ENCODE measurements at places on chromosomes 1 and 21.

- no peak for DNase-seq
Measured at GRCh38 chr21:41141031-41141457, 26.9 kb upstream of the BACE2 start.

DNA sequence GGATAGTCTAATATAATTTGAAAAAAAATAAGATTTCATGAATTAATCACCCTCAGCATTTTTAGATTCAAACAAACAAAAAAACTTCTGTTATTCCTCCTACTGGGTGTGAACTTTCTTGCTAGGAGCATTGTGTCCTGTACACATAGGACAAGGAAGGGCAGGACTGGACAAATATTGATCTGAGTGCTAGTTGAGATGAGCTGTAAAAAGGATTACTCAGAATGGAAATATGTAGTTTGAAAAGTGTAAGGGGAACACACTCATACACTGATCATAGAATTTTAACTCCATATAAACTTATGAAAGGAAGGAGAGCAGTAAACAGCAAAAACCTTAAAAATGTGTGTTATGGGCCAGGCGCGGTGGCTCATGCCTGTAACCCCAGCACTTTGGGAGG, 156.5 kb upstream of the ZNF648 start:
- no peak for DNase-seq

GRCh38 chr21:26844258-26845065, 747 bp downstream of the ADAMTS1 start:
- DNase-seq, result no peak

DNA sequence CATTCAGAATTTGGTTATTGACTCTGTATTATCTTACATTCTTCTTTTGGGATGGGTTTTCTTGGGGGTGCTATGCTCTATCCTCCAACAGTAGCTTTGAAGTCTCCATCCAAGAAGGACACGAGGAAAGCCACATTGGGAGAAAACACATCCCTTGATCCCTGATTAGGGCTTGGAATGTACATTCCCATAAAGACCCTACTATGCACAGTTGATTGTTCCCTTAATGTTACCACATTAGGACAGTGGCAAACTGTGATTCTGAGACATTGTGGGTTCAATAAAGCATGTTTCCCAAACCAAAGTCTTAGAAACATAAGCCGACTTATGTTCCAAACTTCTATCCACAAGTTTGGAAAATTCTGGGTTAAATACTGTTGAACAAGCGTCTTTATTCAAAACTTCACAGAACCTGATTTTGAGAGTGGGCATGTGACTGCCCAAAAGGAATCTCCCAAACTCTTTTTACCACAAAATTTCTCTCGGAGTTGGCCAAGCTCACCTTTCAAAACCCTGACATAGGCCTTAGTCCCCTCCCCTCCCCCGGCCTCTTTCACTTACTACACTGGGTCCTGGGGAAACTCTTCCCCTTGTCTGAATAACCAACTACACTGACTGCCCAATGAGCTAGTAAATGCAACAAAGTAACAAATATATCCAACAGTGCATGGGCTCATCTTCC, 177.0 kb upstream of the KAZN start:
- no peak for DNase-seq

DNA sequence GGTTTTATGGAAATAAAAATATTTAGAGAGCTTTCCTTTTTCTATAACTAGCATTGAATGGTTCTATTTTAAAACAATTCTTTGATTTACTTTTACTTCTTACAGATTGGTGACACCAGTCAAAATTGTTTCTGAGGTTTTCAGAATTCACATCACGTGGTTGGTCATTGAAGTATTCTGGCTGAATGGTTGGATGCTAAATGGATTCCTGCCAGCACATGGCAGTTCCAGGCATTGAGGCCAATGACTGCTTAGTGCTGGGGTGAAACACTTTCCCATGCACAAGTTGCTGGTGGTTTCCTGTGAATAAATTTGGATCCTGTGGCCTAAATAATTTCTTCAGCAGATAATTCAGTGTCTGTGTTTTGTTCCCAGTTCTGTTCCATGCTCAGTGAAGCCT, 20.6 kb downstream of the NCAM2 start:
- DNase-seq, result no peak

- no peak for DNase-seq
Measured at GRCh38 chr21:44352253-44352860, 1.1 kb upstream of the TRPM2 start.

DNA sequence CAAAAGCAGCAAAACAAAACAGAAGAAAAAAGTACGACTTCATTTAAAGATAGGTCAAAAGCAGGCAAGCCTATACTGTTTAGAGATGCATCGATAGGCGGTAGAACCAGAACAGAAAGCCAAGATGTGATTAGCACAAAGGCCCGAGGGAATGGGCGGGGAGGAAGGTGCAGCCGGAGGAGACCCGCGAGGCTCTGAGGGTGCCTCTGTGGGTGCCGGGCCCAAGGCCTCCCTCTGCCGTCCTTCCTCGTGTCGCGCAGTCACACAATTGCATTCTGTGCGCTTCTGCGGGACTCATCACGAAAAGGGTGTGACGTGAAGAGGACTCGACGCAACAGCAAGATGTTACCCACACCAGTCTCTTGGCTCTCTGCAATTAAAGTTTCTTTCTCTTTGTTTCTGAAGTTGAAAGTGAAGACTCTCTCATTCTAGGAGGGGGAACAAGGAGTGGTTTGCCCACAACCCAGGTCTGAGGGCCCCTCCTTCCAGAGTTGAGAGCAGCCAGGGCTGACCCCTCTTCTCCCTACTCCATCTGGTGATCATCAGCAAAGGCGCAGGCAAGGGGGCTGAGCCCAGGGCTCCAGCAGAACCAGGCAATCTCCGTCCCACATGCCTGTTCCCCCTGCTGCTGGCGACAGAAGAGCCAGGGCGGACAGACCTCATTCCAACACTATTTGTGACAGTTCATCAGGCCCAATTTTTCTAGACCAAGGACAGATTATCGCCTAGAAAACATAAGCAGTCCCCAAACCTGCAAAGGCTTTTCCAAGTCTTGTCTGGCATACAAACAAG, 41.0 kb downstream of the NPHP4 start:
- DNase-seq, result no peak

DNA sequence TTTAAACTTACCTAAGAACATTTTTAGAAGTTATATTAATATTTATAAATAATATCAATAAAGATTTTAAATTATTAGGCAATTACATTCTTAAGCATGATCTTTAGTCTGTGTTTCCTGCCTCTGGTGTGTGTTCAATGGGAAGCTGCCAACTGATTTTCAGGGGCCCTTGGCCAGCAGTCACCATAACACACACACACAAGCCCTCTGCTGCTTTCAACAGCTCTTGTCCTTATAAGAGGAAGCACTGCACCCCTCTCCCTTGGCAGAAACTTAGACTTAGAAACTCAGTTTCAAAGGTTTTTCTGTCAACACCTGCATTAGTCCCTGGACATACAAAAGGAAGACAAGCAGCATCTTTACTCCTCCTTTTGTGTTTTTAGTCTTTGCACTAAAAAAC, 81.4 kb downstream of the VAV3 start:
- DNase-seq, result no peak

GRCh38 chr1:182246783-182247182, 144.8 kb downstream of the GLUL start:
- DNase-seq, result no peak

GRCh38 chr1:245317217-245317616, 162.4 kb downstream of the KIF26B start:
- DNase-seq, result no peak

GRCh38 chr21:39863111-39863510, 4.1 kb upstream of the PCP4 start:
- DNase-seq, result no peak

- no peak for DNase-seq
Measured at GRCh38 chr1:31181515-31182343, 58.0 kb downstream of the NKAIN1 start.

DNA sequence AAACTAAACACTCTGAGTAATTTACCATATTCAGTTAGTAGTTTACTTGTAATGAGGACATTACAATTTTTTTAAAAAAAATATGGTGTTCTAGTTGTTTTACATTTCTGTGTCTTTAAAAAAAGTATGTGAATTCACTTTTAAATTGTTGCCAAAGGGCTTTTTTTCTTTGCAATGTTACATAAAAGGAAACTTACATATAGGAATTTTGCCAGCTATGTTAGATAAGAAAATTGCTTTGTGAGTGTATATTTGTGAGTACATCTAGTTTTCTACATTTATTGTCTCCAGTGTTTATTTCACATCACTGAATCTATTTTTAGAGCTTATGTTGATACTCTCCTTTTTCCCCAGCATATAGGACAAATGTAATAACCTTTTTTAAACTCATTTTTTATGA, 206.8 kb downstream of the GPR52 start:
- DNase-seq, result no peak
